Iris pigment epithelial cell (primary cell): ENCODE measurements at places on chromosomes 6 and 20.

- DNase-seq: peak; percentile 61
These were observed 25.7 kb upstream of the IGF2R start for GRCh38 chr6:159943101-159943632.

- no peak for DNase-seq
These were observed 14.8 kb upstream of the VNN1 start for GRCh38 chr6:132728616-132729015.

DNA sequence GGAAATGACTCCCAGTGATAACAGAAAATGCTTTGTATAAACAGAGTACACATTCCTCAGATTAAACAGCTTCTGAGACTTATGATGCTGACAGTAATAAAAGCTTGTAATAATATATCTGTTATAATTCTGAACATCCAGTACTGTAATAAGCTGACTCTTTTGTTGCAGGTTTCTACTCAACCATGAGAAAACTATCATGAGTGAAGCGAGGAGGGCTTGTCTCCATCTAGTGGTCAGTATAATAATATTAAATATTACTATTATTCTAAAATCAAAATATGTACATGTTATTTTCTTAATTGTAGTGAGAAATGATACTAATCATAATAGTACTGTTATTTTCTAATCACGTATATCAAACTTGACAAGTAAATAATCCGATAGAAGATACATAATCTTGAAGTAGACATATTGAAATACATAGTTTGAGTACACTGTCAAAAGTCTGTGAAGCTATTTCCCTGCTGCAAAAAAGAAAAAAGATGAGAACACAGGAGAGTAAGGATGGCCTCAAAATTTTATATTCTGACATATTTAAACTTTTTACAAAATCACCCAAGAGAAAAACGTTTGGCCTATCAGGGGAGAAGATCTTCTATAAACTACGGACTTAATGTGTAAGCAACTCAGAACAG lies 183.1 kb downstream of the MOXD1 start:
- peak; percentile 73 for DNase-seq

DNA sequence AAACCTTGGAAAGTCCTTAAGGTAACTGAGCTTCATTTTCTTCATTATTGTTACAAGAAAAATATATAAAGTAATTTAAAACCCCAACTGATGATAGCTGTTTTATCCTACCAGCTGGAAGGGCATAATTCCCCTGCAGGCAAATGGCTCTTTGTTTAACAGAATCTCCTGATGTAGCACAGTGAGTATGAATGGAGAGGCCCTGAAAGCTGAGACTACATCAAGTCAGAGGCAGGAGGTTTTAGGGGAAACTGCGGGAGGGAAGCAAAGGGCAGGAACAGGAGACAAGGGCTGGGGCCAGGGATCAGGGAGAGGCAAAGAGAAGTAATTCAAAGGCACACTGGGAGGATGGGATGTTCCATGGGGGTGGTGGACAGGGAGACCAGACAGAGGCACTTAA lies 119.0 kb upstream of the LRFN2 start:
- no peak for DNase-seq

GRCh38 chr20:50876063-50876685 lies 55.1 kb downstream of the ADNP start:
- DNase-seq: no peak

GRCh38 chr6:51753635-51754034 lies 333.8 kb downstream of the PKHD1 start:
- DNase-seq: no peak

DNA sequence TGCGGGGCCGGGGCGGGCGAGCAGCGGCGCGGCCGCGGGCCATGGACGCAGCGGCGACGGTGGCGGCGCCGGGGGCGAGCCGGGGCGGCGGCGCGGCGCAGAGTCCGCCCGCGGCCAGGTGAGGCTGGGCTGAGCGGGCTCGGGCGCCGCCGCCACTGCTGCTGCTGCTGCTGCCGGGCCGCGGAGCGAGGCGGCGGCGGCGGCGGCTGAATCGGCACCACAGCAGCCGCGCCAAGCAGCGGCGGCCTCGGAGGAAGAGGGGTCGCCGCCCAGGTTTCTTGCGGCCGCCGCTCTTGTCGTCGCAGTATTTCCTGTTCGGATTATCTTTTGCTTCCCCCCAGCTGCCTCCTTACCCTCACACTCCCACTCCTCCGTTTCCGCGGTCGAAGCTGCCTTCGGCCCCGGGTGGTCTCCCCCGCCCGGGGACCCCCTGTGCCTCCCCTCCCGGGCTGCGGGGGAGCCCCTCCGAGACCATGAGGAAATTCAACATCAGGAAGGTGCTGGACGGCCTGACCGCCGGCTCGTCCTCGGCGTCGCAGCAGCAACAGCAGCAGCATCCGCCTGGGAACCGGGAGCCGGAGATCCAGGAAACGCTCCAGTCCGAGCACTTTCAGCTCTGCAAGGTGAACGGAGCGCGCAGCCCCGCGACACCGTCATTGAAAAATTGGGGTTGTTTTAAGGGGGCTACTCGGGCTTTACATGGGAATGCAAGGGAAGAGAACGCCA lies at the start of gene STXBP5:
TSS of gene STXBP5 (plus strand) at position 358 of the 726 bp plus-strand sequence. CDS start at position 474, 116 bp downstream.
- DNase-seq: peak; percentile 48

DNA sequence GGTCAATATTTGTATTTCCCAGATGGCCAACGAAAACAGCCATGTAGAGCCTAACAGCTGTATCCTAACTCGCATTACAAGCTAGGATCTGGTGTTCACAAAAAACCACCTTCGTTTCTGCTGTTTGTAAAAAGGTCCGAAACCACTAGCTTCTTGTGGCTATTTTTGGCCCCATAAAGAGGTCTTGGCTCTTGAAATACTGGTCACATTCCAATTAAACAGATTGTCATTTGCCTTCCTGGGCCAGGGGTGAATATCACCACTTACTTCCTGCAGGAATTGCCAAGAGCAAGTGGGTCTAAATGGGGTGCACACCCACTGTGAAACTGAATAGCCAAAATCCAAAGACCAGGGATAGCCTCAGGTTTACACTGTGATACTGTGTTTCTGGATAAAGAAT lies 48.2 kb downstream of the TSHZ2 start:
- DNase-seq: no peak

GRCh38 chr20:43961541-43962471 lies 47.2 kb downstream of the TOX2 start:
- DNase-seq: no peak

- no peak for DNase-seq
These were observed 51.0 kb downstream of the BMP7 start for GRCh38 chr20:57215426-57215825.
